Chondrocyte (in vitro differentiated cells): ENCODE measurements at places on chromosomes 16 and 17.

DNA sequence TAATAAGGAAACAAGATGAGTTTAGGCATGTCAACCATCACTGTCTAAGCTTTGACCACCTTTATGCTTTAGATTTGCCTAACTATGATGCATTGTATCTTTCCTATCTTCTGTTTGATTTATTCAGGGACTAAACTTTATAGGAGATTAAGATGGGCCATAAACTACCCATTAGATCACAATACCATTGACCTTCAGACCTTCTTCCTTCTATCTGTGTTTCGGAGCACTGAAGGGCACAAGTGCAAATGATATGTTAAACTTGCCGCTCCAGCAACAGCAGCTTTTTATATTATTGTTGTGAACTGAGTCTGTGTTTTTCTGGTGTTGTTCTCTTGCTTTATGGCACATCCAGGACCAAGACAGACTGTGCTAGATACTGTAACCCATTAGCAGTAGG lies 16.6 kb upstream of the ALDH3A2 start:
- DNase-seq, result no peak

DNA sequence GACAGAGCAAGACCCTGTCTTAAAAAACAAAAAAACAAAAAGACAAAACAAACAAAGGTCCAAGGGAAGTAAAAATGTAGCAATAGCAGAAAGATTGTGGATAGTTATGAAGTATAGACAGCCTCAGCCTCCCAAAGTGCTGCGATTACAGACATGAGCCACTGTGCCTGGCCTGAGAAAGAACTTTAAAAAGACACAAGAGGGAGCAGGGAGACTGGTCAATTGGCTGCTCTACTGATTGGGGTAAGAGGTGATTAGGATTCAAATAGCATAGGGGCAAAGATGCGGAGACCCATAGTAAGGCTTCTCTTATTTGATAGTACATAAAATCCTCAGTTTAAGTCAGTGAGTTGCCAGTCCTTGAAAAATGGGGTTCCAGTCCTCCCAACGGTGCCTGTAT lies 518.2 kb upstream of the GOT2 start:
- DNase-seq, result no peak

- DNase-seq, result no peak
Observed at GRCh38 chr17:3639981-3640596, 3.5 kb downstream of the CTNS start.

GRCh38 chr17:37567137-37567536 lies 42.1 kb downstream of the SYNRG start:
- no peak for DNase-seq

- DNase-seq, result no peak
Observed at GRCh38 chr16:88839745-88840599, 16.8 kb downstream of the GALNS start.

- no peak for DNase-seq
Observed at GRCh38 chr17:46128453-46128852, 64.8 kb downstream of the KANSL1 start.

DNA sequence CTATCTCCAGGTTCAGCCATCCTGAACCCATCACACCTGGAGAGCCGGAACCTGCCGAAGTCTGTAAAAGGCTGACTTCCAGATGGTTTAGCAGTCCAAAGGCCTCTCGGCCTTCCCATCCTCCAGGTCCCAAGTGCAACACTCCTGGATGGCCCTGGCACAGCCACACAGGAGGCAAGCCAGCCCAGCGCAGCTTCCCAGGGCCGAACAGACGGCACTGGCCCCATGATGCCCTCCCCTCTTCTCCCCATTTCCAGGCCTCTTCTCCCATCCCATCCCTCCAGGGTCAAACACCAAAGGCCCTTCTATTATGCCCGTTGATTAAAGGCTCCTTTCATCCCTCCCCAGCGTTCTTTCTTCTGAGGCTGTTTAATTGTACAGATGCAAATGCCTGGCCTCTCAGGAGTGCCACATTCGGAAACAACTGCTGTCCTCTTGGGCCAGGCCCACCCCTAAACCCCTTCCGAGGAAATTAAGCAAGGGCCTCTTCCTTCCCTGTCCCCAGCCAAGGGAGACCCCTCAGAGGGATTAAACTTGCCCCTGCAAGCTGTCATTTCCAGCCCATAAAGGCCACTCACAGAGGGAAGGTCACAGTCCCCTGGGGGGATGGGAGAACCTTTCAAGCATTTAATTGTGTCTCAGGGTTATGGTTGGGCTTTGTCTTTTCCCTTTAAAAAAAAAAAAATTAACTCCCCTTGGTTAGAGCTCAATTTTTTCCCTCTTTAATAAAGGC lies 30.8 kb downstream of the AXIN2 start:
- DNase-seq, result no peak

GRCh38 chr16:23452221-23452571 lies 793 bp downstream of the COG7 start:
- no peak for DNase-seq
